ENCODE measurements at places on chromosomes 16 and 17. TPM values are rescaled to one million over a fixed set of nuclear protein-coding genes. Genes with fewer than 3 reads are reported as not detected.

CPHXL2 gene
- total RNA-seq = not detected

CSH1 gene
- total RNA-seq = not detected

ADAM11 gene
- total RNA-seq = 0.07 TPM

KIF2B gene
- total RNA-seq = not detected

SMURF2 gene
- 21.1 TPM for total RNA-seq

OR2C1 gene
- total RNA-seq = not detected

MPP2 gene
- total RNA-seq = 1.3 TPM

SMIM36 gene
- not detected for total RNA-seq

GRIN2C gene
- not detected for total RNA-seq
